ENCODE measurements at places on chromosomes 6 and 20.

- no peak for DNase-seq
Measured at GRCh38 chr20:47773371-47773786, 11.9 kb downstream of the SULF2 start.

- no peak for DNase-seq
Measured at GRCh38 chr6:150683320-150683719, 83.6 kb downstream of the PLEKHG1 start.

- no peak for DNase-seq
Measured at GRCh38 chr6:165988302-165988756, 179.3 kb downstream of the TBXT start.

DNA sequence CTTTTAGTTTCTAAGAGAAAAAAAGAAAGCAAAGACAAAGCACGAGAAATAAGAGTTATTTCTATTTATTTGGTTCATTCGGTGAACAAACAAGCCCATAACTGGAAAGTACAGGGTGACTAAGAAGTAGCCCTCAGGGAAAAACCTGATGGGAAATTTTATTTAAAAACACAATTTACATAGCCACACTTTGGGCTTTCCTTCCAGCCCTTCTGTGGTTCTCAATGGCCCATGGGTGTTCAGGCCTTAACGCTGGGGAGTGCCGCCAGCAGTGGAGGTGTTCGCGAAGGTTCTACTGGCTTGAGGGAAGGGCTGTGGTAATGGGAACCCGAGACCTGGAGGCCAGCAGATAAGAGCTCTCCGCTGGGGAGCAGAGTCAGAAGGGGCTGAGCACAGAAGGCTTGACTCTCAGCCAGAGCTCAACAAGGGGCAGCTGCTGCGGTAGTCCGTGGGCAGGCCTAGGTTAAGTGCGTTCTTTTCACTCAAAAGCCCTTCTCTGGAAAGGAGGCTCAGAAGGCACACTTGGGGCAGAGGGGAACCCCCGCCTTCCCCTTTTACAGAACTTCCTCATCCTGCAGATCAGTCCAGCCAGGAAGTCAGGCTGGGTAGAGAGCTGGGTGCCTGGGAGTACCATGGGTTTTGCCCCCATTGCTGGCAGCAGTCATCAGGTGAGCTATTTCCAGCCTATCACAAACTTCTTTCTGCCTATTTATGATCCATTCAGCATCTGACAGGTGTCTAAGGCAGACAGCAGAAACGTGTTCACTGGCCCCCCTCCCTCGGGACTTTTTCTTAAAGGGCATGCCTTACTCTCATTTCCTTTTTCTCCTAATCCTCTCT is 8.8 kb upstream of the CD83 start:
- DNase-seq, result no peak

GRCh38 chr6:24064106-24064505 is 61.9 kb upstream of the NRSN1 start:
- no peak for DNase-seq

DNA sequence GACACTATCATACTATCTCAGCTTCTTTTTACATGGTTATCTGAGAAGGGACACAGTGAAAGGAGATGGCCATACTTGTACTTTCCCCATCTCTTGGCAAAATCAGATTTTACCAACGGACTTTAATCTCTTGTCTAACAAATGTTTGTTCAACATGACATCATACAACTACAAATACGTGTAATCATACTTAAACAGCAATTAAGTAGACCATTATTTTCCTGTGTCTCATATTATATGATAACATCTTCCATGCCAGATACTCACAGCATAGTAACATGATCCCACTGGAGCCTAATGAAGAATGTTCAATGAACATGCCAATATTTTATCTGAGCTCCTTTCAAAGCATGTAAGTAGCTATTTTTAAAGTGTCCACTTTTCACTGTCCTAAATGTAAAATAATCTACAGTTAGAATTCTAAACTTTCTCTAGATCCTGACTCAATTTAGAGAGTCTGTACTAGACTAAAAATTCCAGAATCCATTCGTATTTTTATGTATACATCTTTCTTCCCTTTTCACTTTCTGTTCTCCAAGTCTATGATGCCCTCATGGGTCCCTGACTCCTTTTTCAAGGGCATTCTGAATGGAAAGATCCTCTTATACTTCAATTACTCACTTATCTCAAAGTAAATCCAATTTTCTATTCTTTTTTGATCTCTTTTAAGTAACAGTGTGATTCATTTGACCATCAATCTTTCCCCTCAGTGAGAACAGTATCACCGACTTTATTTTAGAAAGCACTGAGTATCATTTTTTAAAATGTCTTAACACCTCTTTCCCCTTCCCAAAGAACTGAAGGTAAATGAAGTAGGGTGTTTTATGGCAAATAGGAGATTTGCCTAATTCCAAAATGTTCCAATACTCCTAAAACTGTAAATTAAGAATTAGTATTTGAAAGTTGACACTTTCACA is 133.5 kb downstream of the CDK19 start:
- DNase-seq, result no peak

DNA sequence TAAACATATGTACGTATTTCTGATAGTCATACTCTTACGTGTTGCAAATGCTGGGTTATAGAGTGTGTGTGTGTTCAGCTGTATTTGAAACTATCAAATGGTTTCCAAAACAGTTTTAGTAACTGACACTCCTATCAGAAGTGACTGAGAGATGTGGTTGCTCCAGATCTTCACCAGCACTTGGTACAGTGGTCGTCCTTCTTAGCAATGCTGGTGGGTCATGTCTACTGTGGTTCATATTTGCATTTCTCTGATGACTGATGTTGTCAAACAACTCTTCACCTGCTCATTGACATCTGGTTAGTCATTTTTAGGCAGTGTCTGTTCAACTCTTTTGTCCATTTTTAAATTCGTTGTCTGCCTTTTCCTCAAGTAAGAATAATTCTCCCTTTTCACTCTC is 259.3 kb downstream of the KIF16B start:
- DNase-seq, result no peak

- no peak for DNase-seq
Measured at GRCh38 chr20:60960500-60960899, 291.6 kb upstream of the CDH4 start.

DNA sequence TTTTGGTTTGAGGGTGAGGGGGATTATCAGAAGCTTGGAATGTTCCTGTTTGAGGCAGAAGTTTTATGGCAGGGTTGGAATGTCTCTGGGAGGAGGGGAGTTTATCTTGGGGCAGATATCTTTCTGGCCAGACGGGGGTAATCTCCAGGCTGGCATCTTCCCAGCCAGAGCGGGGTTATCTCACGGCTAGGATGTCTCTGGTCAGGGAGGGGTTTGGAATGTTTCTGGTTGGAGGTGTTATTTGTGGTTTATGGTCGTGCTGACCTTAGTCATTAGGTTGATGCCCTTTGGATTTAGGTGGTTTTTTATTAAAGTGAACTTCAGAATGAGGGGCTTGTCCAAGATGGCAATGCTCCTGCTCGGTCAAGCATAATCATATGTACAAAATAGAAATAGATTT is 14.8 kb downstream of the PGK2 start:
- DNase-seq, result no peak

DNA sequence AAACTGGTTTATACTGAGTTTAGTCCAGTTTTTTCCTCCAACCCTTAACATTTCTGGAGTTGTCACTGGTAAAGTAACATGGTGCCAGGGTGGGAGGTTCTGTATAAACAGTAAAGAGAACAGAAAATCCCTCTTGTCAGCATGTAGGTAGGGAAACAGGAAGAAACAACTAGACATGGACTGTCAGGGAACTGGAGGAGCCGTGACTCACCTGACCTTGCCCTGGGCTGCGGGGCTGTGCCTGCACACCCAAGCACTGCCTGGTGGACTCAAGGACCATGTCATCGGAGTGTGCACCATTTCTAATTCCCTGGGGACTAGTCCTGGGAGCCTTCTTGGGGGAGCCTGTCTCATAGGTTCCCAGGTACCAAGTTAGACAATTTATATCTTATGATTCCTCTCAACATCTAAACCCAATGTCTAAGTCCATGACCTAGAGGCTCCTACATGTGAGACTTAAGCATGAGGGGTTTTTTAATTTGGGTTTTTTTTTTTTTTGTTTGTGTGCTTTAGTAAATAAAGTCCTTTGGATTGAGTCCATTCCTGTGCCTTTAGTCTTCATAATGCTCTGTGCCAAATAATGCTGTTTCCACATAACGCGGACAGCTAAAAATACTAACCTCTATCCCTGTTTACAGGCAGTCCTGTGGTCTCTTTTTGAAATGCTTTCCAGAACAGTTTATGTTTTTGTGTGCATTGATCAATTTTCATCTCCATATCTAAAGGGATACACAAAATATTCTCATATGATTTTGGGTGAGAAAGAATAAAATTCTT is 136.9 kb upstream of the SUPT3H start:
- DNase-seq, result no peak

DNA sequence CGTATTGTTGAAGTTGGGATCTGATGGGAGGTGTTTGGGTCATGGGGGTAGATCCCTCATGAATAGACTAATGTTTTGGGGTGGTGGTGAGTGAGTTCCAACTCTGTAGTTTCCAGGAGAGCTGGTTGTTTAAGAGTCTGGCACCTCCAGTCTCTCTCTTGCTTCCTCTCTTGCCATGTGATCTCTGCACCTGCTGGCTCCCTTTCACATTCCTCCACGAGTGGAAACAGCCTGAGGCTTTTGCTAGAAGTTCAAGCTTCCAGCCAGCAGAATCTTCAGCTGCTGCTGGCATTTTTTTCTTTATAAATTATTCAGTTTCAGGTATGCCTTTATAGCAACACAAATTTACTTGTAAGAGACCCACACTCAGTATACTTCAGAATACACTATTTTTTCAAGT is 1021.6 kb downstream of the EYS start:
- DNase-seq, result no peak

GRCh38 chr20:48823960-48824498 is 3.8 kb downstream of the PREX1 start:
- DNase-seq, result peak; percentile 57

- peak; percentile 62 for DNase-seq
Measured at GRCh38 chr20:44733341-44734069, 12.2 kb upstream of the KCNK15 start.

DNA sequence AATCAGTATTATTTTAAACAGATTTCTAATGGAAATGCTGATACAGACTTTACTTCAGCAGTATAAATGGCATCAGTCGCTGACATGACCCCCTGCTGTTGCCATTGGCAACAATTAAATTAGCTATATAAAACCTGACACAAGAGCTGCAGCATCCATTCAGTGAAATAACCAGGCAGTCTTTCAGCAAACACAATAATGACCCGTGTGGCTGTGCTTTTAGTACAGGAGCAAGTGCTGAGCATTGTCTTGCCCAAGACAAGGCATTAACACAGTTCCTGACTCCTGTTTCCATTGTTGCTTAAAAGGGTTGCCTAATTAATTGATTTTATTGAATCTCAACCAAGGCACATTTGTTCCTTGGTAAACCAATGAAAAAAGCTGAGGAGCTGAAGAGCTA is 382.1 kb downstream of the HACE1 start:
- no peak for DNase-seq

- no peak for DNase-seq
Measured at GRCh38 chr6:47424436-47424836, 53.2 kb upstream of the CD2AP start.

DNA sequence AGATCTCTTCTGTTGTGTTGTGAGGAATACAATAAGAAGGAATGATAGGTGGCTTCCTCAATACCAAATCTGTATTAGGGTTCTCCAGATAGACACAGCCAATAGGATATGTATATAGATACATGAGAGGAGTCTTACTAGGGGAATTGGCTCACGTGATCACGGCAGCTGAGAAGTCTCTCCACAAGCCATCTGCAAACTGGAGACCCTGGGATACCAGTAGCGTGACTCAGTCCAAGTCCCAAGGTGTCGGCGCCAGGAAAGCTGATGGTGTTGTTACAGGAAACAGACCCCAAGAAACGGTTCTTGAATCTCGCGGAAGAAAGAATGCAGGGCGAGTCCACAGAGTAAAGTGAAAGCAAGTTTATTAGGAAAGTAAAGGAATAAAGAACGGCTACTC is 61.4 kb downstream of the SYTL3 start:
- no peak for DNase-seq

DNA sequence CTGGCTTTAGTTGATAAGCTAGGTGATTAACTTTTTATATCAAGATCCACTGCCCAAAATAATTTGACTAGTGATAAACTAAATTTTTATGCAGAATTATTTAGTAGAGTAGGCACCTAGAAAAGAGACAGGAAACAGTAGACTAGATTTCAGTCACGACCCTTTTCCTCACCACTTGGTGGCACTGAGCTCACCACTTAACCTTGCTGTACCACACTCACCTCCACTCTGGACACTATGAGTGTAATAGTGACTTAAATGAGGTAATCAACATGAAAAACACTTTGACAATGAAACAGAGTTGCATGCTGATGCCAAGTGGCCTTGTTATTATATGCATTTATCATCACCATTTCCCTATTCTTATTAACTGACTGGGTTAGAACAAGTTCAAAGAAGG is 730.4 kb downstream of the KIF16B start:
- DNase-seq, result no peak

- DNase-seq, result peak; percentile 31
Measured at GRCh38 chr20:3889489-3890397, 556 bp downstream of the PANK2 start.

- no peak for DNase-seq
Measured at GRCh38 chr20:14069796-14070195, 74.5 kb downstream of the MACROD2 start.

DNA sequence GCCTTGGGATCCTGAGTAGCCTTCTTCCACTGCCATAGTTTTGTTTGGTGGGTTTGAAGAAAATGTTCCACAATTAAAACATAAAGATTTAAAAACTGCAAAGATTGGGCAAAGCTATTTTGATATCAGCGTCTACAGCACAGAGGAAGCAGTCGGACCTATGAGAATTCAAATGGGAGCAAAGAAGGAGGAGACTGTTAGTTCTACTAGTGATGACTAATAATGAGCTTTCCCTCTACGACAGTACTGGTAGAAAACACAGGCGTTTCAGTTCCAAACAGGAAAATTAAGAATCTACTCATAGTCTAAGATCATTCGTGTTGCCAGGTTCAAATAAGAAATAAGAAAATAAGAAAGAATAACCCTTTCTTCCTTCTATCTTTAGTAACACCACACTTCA is 121.2 kb downstream of the INSM1 start:
- DNase-seq, result no peak

- no peak for DNase-seq
Measured at GRCh38 chr20:59400708-59401107, 100.3 kb downstream of the EDN3 start.

- no peak for DNase-seq
Measured at GRCh38 chr20:58313396-58313795, 3.9 kb downstream of the RAB22A start.

- no peak for DNase-seq
Measured at GRCh38 chr6:163941624-163941976, 527.1 kb downstream of the QKI start.

DNA sequence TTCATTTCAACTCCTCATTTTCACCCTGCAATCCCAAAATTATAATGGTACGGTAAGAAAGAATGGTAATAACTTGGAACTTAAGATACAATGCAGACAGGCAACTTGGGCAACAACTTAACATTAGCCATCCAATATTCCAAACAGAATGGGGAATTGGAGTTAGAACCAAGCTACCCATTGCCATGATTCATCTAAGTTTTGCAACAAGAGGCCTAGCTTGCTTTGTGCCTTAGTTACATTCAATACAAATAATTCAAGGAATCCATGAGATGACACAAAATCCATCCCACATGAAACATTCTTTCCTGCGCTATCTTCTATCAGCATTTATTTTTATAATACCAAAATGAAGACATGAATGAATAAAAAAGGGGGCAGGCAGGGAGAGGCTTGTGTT is 28.4 kb downstream of the DCDC2 start:
- DNase-seq, result no peak

- DNase-seq, result no peak
Measured at GRCh38 chr20:25036331-25036936, 21.5 kb downstream of the ACSS1 start.

Measured in frontal cortex (tissue), 4 donors.